ENCODE measurements at places on chromosomes 16 and 17.
A peak's percentile ranks its signal among the peaks of the same experiment; 100 is the strongest.

GRCh38 chr17:74446551-74447500 is 14.9 kb downstream of the GPRC5C start:
- no peak for DNase-seq

- no peak for DNase-seq
Measured at GRCh38 chr17:29303386-29303785, 9.4 kb upstream of the NUFIP2 start.

- no peak for DNase-seq
Measured at GRCh38 chr16:66858740-66859396, 14.7 kb downstream of the CA7 start.

GRCh38 chr16:74026373-74027281 is 270.0 kb upstream of the PSMD7 start:
- no peak for DNase-seq

DNA sequence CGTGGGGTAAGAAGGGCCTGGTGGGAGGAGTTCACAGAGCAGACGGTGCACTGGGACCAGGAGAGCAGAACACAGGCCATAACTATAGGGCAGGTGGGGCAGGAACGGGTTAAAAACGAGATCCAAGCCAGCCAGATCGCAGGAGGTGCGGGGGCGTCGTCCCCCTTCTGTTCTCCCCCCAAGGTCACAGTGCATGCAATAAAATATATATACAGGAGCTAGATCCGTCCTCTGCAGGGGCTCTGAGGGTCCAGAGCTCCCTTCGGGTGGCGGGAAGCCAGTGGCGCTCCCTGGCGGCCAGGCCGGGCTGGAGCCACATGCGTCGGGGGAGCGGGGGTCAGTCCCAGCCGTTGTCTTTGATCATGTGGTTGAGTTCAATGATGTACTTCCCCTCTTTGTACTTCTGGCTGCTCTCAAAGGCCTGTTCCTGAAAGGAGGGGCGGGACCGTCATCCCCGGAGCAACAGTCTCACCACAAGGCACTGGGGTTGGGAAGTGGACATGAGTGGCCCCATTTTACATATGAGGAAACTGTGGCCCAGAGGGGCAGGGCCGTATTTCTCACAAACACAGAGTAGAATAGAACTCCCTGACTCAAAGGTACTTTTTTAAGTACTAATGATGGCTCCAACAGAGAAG is 768 bp upstream of the TBX6 start:
- peak; percentile 26 for DNase-seq

DNA sequence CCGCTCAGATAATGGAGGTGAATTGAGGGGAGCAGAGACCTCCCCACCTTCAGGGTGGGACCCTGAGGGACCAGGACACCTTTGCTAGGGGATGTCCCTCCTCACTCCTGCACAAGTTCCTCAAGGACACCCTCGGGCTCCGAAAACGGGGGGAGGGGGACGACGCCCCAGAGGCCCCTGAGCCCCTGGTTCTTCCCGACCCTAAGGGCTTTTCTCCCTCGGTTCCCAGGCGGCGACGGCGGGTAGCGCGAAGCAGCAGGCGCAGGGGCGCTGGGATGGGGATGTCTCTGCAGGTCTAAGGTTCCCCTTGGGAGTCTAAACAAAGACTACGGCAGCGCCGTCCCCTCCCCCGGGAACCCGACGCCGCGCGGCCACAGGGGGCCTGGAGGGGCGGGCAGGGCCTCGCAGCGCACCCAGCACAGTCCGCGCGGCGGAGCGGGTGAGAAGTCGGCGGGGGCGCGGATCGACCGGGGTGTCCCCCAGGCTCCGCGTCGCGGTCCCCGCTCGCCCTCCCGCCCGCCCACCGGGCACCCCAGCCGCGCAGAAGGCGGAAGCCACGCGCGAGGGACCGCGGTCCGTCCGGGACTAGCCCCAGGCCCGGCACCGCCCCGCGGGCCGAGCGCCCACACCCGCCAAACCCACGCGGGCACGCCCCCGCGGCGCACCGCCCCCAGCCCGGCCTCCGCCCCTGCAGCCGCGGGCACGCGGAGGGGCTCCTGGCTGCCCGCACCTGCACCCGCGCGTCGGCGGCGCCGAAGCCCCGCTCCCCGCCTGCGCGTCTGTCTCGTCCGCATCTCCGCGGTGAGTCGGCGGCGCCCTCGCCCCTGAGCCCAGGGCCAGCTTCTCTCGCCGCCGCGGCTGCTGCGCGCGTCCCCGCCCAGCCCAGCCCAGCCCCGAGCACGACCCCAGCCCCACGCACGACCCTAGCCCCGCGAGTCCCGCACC is 36.7 kb upstream of the NDRG4 start:
- DNase-seq = no peak

- no peak for DNase-seq
Measured at GRCh38 chr17:73064084-73064938, 28.2 kb downstream of the SLC39A11 start.

DNA sequence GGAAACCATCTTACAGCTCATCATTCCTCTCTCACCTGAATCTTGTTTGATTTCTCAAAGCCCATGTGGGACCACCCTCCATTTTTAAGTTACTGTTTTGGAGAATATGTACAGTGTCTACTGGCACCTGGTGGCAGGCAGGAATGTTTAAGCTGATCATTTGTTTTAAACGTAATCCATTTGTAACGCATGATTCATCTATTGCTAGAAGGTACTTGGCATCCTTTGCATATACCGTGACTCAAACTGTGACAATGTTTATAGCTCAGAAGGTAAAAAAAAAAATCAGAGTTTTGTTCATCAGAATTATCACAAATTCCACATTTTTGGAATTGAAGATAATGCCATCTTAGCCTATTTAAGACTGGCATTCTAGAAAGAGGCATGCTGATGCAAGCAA is 1007.5 kb upstream of the EEF2KMT start:
- no peak for DNase-seq

DNA sequence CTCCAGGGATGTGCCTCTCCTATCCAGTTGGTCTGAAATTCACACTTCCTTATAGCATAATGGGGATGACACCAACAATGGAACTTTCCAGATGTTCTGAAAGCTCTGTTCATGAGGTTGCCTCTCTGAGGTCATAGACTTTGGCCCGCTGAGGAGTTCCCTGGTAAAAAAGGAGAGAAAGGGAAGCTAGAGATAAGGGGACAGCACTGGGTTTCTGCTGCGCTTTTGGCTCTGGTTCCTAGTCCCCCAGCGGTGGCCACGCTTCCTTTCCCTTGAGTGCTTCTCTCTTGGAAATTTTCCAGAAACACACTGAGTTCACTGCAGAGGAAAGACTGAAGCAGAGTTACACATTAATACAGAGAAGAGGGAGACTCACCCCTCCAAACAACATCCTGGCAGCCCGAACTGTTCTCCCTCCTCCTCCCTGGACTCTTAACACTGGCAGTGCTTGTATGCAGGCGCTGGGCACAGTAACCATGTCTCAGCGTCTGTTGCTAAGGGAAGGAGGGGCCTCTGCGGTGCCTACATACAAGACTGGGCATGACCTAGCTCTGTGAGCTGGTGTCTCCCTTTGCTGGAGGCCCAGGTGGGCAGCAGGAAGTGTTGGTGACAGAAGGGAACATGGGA is at the start of gene DNAH3:
Gene DNAH3, minus strand, starts transcription at position 472 of the 627 bp plus-strand sequence. CDS start 527 bp downstream, outside the sequence.
- DNase-seq = no peak

DNA sequence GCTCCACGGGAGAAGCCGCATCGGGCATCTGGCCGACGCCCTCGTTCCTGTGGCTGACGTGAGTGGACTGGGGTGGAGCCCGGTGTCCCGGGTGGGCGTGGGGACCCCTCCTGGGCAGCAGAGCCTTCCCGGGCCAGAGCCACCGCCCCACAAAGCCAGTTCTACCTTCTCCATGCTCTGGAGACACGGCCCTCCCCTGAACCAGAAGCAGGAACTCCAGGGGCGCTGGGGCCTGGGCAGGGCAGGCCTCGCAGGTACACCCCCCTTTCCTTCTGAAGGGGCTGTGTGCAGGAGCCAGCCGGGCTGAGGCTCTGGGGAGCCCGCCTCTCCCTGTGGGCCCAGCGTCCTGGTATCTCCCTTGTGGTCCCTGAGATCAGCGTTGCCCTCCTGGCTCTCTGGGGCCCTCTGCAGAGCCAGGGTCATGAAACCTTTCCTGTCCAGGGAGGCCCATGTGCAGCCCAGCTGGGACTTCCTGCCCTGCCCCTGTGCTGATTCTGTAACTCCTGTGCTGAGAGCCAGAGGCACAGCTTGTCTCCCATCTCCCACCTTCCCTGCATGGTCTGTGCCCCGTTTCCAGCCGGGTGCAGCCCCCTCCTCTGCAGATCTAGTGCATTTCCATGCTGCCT is 6.5 kb downstream of the PIGQ start:
- no peak for DNase-seq

- no peak for DNase-seq
Measured at GRCh38 chr16:58940609-58941008, 206.5 kb upstream of the GOT2 start.

DNA sequence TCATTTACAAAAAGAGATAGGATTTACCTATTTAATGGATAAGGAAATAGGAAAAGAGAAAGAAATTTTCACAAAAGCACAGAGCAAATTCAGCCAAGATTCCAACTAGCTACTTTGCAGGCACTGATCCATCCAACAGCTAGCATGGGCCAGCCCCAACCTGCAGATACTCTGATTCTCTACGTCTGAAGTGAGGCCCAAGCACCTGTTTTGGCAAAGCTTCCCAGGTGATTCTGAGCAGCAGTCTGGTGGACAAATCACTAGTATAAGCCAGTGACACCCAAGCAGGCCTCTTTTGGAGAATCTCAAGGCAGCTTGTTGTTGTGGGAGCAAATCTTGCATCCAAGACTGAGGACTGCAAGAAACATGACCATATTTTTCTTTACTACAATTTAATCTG is 20.9 kb upstream of the CALB2 start:
- no peak for DNase-seq

GRCh38 chr17:55347341-55347740 is 74.3 kb downstream of the MMD start:
- no peak for DNase-seq

DNA sequence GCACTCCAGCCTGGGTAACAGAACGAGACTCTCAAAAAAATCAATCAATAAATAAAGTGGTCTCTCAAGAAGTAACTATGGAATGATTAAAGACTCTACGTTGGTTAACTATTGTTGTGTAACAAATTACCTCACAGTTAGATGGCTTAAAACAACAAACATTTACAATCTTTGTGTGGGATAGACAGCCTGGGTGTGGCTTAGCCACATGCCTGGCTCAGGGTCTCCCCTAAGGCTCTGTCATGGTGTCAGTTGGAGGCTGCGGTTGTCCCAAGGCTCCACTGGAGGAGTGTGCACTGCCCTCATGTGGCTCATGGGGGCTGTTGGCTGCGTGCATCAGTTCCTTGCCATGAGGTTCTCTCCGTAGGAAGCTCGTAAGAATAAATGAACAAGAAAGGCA is 294.5 kb downstream of the SNX29 start:
- DNase-seq = no peak

GRCh38 chr16:13779676-13780075 is 140.3 kb upstream of the ERCC4 start:
- DNase-seq = no peak

GRCh38 chr17:8697323-8697741 is 47.3 kb downstream of the CCDC42 start:
- no peak for DNase-seq

- DNase-seq = no peak
Measured at GRCh38 chr17:332023-332422, 20.6 kb downstream of the RPH3AL start.

DNA sequence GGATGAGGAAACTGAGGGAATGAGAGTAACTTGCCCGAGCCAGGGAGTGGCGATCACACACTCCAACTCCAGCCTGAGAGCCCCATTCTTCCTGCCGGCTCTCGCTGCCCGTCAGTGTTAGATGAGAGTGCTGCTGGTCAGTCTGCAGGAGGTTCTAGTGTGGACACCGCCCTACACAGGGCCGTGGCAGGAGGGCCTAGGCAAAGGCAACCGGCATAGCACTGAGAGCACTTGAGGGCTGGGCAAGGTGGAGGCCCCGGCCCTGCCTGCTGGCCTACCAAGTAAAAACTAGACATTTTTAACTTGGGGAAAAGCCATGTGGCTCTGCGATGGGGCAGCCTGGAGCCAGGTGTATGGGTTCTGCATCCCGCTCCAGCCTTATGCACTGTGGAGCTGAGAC is 354.8 kb downstream of the SEC14L1 start:
- no peak for DNase-seq

- no peak for DNase-seq
Measured at GRCh38 chr17:76537288-76537577, 276 bp downstream of the CYGB start.

- no peak for DNase-seq
Measured at GRCh38 chr17:72681844-72682243, 410.6 kb downstream of the SLC39A11 start.

DNA sequence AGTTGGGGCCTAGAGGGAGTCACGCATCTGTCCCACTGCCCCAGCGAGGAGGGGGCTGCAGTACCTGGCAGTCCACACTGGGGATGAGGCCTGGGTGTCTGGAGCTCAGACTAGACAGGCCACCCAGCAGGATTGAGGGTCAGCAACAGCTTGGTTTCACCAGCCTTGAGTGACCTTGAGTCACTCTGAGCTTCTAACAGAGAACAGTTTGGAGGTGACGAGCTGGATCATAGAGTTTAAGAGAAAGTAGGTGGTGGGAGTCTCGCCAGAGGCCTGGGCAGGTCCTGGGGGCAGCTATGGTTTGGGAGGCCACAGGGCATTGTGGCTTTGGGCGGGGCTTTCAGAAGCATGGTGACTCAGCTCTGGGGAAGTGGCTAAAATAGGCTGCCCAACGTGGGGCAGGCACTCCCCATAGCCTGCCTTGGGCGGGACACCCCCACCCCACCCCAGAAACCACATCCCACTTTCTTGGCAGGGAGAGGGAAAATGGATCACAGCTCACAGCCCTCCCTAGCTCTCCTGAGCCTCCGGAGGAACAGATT is 20.5 kb downstream of the CDC42EP4 start:
- DNase-seq = no peak

- no peak for DNase-seq
Measured at GRCh38 chr17:3983606-3984484, 19.6 kb upstream of the ATP2A3 start.

DNA sequence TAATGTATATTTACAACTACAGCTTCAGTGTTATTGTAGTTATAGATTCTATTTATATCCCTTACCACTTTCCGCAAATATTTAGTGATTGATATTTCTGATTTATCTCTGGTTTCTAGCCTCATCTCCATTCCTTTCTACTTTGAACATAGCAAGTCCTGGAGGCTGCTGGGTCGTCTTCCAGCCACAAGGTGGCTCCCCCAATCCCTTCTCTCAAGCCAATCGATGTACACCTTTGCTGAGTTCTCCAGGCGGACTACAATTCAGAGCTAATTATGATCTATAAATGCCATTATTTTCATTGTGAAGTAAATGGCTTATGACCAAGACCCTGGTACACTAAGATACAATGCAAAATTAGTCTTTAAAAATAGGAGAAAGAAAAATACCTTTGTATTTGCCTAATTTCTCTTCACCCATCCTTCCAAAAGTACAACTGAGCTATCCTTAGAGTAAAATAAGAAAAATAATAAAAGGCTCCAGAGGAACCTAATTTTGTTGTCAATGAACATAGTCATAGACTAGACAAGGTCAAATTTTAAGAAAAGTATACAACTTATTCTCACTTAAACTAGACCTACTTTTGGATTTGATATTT is 122.1 kb downstream of the SKAP1 start:
- no peak for DNase-seq
